ENCODE measurements at places on chromosomes 13 and 19.

GRCh38 chr19:5232798-5233505 is 107.7 kb downstream of the PTPRS start:
- no peak for DNase-seq

DNA sequence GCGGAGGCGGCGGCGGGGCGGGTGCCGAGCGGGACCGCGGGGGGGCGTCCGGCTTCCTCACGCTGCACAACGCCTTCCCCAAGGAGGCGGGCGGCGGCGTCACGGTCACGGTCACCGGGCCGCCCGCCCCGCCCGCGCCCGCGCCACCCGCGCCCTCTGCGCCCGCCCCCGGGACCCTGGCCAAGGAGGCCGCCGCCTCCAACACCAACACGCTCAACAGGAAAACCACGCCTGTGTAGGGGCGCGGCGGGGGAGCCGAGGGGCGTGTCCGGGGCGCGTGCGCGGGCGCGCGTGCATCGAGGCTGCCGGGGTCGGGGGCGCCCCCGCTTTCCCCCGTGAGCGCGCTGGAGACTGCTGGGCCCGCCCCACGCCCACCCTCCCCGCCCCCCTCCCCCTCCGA is 8.8 kb upstream of the CACNG6 start:
- no peak for DNase-seq

- no peak for DNase-seq
These were observed 48.7 kb downstream of the CCNE1 start for GRCh38 chr19:29860492-29860891.

- no peak for DNase-seq
These were observed 1094.3 kb downstream of the EFNB2 start for GRCh38 chr13:105441051-105441750.

GRCh38 chr13:32316501-32316900 is 1.2 kb downstream of the BRCA2 start:
- no peak for DNase-seq

DNA sequence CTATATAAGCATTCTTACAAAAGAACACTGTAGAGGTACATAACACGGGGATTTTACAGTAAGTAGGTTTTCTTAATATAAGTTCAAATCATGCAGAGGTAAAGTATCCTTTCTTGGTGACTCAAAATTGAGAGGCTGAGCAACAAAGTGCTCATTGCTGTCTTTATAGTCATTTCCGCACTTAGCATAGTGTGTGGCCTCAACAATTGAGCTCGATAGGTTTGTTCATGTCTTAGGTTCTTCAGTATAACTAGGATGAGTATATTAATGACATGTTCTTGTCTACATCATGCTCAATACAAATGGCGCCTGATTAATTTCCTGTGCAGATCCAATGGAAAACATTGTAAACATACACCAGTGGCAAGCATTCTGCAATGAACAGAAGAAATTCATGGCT is 1.4 kb downstream of the WDFY2 start:
- DNase-seq = no peak

GRCh38 chr13:92821324-92821723 is 405.3 kb upstream of the GPC6 start:
- no peak for DNase-seq

GRCh38 chr13:114298866-114299265 is 15.4 kb upstream of the CHAMP1 start:
- DNase-seq = no peak

DNA sequence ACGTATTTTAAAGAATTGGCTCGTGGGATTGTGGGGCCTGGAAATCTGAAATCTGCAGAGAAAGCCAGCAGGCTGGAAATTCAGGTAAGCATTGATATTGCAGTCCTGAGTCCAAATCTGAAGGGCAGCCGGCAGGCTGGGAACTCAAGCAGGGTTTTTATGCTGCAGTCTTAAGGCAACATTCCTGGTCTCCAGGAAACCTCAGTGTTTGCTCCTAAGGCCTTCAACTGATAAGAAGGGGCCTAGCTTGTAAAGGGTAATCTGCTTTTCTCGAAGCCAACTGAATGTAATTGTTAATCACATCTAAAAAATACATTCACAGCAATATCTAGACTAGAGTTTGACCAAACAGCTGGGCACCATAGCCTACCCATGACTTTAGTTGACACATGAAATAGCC is 154.4 kb downstream of the EFNB2 start:
- DNase-seq = no peak

- no peak for DNase-seq
These were observed 446 bp upstream of the ZNF83 start for GRCh38 chr19:52638601-52639000.

GRCh38 chr19:19405971-19406877 is 749 bp downstream of the GATAD2A start:
- no peak for DNase-seq
